ENCODE measurements at places on chromosomes 7 and 10.

GRCh38 chr10:65470986-65471385 is 1454.8 kb upstream of the LRRTM3 start:
- DNase-seq, result no peak

- DNase-seq, result no peak
Observed at GRCh38 chr10:44385026-44385695, at the start of gene CXCL12. Gene CXCL12 (minus strand): TSS chr10:44385097. CDS start chr10:44385005, 92 bp downstream.

DNA sequence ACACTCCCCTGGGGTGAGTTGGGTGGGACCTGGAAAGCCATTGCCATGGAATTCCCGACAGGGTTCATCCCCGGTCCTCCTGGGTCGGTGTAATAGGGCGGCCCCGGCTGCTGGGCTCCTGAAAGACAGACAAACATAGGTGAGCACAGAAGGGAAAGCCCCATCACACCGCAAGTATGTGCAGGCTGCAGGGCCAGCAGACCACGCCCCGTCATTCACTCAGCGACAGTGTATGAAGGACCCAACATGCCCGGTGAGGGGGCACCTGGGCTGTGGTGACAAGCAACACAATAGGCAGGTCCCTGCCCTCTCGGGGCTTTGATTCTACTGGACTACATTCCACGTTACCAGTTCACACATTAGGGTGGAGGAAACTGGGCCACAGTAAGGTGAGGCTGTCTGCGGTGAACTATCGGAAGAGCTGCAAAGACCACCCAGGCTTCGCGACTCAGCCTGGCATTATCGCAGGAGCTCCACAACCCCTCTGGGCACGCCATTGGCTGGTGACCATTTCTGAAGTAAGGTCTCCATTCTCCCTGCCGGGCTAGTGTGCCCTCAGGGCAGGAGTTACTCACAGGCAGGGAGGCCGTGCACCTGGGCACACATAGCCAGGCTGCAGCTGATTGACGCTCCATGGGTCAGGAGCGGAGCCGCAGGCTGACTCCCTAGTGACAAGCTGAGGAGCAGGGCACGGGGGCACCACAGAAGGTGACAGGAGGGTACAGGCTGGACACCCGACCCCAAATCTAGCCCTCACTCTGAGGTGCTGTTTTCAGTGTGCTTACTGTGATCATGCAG is 99.2 kb downstream of the VOPP1 start:
- DNase-seq, result no peak

DNA sequence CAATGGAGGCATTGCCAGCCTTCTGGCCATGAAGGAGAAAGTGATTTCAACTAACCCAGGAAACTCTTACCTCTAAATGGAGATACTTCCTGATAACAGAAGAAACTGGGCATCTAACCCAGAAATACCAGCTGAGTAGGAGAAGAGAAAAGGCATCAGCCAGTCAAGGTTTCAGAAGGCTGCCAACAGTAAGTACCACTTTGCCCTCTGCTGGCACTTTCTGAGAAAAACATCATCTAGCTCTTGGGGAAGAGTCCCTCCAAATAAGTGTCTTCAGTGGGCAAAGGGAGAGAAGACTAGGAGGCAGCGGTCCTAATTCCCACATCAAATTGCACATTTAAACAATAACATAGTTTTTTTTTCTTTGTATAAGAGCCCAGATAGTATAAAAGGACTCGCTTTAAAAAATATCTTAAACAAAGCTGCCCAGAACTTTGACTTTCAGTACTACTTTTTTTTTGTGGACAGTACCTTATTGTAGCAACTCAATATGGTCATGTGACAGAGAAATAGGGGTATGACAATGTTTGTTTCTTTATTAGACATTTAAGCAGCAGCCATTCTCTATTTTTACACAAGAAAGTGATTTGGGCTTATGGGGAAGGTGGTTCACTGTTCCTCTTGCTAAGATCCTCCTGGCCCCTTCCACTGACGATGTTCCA is 157.3 kb downstream of the CTTNBP2 start:
- no peak for DNase-seq

GRCh38 chr10:100945754-100946153 is 23.6 kb upstream of the SEMA4G start:
- no peak for DNase-seq

DNA sequence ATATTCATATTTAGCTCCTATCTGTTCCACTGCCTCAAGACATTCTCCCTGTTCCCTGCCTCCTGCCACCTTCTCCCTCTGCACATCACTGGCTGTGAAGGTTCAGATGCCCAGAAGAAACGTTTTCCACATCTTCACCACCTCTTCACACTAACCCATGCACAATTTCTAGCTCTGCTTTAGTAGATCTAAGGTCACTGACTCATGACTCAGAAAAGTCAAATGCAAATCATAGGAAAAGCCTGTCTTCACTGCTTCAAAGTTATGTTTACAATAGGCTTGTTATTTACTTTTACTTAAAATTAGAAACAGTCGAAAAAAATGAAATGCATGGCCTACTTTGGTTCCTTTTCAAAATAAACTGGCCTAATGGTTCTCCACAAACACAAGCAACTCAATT is 2.5 kb downstream of the SCRN1 start:
- DNase-seq, result no peak

DNA sequence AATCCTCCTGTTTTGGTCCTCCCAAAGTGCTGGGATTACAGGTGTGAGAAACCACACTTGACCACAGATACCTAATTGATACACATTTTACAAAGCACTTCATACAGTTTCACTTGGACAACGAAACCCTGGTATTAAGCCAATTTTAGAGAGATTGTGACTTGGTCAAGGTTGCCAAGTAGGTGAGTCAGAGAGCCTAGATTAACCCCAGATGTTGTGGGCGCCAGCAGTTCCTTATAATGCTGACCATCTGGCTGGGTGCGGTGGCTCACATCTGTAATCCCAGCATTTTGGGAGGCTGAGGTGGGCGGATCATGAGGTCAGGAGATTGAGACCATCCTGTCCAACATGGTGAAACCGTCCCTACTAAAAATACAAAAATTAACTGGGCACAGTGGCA is 4.9 kb upstream of the PHKG1 start:
- no peak for DNase-seq

DNA sequence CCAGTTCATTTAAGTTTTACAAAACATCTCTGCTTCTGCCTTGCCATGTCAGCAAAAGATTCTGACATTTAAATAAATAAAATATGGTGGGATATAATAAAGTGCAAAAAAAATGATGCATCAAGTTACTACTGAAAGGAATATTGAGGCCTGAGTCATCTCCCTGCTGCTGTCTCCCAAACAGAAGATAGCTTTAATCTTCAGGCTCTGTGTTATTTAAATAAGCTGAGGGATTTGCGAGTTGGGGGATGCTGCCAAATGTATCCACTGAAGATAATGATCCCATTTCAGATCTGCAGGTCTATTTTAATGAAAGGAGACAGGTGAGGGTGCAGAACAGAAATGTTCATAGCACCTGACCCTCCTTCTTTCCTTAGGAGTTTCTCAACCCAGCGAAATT is 720.8 kb downstream of the AUTS2 start:
- DNase-seq, result no peak

DNA sequence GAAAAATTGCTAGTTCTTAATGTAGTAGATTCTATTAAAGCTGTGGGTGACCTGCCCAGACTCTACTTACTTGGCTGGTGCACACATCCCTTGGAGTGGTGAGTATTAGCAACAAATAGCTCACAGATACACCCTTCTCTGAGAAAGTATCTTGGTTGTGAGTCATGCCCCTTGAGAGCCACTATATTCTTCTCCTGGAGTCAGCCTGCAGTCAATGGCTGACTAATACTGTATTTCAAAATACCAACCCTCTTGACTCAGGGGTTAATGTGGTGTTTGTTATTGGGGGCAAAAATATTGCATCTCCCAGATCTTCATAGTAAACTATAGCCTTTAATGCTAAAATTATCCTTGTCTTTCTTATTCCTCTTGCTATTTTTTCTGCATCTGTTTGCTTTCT is 354.9 kb downstream of the BMPER start:
- no peak for DNase-seq

DNA sequence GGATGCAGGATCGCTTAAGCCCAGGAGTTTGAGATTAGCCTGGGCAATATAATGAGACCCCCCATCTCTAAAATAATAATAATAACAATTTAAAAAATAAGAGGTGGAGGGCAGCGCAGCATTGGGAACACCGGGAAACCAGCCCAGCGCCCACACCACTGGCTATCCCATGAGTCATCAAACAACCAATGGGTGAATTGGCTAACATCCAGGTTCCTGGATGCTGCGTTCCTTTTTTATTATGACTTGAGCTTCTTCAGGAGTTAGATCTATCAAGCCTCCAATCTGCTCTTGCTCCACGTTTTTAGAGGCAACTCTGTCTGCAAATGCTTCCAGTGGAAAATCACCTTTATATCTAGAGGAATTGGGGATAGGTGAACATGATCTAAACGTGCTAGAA is 10.0 kb upstream of the LRRC4 start:
- DNase-seq, result no peak

- DNase-seq, result no peak
Observed at GRCh38 chr7:93178213-93178612, 30.0 kb upstream of the SAMD9L start.

DNA sequence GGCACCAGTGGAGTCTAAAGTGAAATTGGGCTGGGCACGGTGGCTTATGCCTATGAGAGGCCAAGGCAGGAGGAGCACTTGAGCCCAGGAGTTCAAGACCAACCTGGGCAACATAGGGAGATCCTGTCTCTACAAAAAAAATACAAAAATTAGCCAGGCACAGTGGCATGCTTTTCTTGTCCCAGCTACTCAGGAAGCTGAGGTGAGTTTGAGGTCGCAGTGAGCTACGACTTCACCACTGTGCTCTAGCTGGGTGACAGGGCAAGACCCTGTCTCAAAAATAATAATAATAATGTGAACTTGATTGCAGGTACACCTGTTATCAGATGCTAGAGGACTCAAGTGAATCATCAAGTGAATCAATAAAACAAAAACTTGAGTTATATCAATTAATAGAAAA is 108.0 kb downstream of the BTAF1 start:
- no peak for DNase-seq

DNA sequence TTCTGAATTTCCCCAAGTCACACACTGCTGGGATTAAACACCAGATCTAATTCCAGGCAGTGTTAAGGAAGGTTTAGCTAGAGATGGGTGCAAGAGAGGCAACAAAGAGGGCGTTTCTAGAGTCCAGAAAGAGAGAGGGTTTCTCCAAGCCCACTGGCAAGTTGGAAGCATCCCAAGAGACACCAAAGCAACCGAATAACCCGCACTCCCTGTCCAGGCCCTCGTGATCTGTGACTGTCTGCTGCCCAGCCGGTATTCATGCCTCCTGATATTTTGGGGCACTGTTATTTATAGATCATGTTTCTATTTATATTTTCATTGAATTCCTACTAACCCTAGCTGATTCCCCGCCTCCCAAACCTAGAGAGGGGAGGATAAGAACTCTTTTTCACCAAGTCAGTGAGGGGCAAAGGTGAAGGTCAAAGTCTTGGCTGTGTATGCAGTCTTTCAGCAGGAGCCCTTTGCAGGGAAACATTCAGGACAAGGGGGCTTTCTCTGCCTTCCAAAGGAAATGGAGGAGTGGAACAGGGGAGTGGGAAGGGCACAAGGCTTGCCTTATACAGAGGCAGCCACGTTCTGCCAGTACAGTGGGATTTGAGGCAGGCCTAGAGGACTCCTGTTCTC is 103.6 kb downstream of the SH3PXD2A start:
- DNase-seq, result no peak

DNA sequence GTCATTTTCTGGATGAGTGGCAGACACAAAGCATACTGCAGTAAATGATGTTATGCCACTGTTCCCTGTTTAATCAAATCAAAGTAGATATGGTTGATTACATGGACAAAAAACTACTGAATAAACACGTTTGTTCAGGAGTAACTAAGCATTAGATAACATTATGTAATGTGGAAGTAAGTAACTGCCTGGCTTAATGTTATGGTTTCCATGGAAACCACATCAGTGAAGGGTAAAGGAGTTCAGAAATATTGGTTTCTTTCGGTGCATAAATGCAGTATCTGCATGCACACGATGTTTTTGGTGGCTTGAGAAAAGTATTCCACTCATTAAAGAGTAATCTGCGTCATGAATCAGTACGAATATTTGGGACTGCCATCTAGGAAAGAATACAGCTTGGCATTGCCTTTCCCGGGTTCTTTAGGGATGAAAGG is 131.3 kb upstream of the PRKCQ start:
- DNase-seq, result no peak

DNA sequence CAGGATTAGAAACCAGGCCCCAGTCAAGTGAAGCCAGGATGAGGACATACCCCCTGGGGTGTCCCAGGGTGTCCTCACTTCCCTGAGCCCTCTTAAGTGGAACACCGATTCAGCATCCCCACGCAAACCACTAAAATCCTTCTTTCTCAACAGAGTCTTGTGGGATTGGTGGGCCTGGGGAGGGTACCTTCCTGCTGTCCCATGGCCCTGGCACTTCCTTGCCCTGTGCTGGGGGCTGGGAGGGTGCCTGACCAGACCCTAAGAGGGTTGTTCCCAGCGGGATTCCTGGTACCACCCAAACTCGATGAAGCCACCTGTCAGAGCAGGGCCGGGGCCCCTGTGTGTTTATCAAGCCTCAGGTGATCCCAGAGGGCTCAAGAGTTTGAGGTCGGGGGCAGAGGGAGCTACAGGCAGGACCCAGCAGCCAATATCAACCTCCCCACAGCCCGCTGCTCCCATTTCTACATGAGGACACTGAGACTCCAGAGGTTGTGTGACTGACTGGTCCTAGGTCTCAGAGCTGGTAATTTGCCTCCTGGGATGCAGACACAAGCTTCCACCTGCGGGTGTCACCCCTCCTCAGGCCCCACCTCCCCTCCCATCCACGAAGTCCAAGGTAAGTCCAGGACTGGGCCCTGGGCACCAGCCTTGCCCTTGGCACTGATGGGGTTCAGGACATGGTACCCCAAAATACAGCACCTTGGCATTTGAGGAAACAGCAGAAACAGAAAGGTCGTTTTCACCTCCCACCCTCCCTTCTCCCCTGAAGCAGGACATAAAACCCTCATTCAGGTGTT is 31.4 kb downstream of the OAT start:
- no peak for DNase-seq

DNA sequence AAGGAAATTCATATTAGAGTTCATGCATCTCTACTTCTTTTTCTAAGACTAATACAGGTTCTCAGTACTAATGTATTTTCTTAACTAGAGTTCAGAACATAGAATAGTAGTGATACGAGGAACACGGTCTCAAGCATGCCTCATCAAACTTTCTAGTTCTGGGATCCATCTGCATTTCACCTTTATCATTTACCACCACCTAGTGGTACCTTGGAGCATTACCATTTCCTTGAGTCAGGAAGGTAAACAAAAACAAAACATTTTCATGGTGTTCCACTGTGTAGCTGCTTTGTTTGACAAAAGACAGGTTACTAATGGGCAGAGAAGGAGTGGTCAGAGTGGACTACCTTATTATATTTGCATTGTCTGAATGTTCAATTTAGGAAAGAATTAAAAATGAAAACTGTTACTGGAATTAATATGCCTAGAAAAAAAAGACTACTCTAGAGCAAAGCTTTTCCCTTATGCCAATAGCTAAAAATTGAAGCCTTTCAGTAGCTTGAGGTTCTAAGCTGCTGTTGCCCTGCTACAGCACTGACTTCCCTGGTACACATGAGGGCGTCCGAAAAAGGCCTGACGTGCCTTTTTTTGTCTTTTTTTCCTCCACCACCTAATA is 44.5 kb downstream of the STARD3NL start:
- no peak for DNase-seq

GRCh38 chr10:57963546-57963945 is 304.1 kb downstream of the IPMK start:
- no peak for DNase-seq

- no peak for DNase-seq
Observed at GRCh38 chr7:111676811-111677210, 114.5 kb upstream of the IMMP2L start.

GRCh38 chr10:352476-353235 is 217.4 kb downstream of the ZMYND11 start:
- no peak for DNase-seq
